ENCODE measurements at places on chromosomes 11 and 22.
A peak's percentile ranks its signal among the peaks of the same experiment; 100 is the strongest.

DNA sequence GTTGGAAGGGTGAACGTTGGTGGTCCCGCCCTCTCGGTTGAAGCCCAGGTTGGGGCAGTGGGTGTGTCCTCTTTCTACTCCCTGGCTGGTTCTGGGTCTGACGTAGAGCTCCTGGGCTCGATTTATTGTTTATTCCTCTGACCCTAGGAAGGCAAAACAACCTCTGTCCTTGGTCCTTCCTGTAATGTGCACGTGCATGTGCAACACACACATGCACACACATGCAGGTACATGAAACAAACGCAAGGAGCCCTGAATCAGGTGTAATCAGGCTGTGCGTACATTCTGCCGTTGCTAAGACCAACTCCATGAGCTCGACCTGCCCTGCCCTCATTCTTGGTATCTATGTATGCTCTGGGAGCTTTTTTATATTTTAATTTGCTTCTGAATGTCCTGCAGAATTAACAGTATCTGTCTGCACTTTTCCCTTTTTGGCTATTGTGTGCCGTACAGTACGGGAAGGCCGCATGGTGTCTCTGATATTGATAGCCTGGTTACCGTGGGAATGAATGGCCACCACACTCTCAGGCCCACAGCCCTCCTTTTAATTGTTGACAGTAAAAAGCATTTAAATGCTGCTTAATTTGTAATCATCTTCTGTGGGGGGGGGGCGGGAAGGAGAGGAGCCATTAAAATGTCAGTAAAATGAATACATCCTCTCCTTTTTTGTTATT is 66.0 kb upstream of the NNMT start:
- no peak for DNase-seq

DNA sequence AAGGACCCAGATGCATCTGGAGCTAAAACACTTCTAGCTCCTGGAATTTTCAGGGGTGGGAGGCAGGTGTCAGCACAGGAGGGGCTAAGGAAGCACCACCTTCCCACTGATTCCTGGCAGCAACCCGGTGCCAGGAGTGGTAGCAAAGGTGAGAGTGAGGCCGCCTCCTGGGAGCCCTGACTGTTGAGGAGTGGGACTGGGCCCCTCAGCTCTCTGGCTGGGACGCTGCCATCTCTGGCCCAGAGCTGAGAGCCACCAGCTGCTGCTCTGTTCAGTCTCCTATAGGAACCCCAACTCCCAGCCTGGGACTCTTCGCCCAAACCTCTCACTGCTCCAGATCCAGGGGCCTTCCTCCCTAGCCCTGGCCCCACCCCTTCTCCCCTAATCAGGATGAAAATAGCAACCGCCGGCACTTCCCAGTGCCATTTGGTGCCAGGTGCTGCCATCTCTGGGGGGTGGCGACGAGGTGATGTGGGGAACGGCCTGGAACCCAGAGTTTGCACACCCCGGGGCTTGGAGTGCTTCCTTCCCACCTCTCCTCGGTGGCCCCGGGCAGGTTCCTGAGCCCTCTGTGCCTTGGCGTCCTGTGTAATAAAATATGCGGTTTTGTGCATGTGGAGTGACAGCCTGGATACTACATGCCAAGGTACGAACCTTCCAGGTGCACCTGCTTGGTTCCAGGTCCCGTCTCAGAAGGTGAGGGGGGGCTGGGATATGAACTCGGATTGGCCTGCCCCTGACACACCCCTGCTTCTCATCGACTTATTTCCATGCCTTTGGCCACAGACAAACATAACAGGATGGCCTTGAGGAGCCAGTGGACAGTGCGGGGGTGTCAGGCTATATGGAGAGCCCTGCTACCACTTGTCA is 35.7 kb upstream of the CELSR1 start:
- no peak for DNase-seq

DNA sequence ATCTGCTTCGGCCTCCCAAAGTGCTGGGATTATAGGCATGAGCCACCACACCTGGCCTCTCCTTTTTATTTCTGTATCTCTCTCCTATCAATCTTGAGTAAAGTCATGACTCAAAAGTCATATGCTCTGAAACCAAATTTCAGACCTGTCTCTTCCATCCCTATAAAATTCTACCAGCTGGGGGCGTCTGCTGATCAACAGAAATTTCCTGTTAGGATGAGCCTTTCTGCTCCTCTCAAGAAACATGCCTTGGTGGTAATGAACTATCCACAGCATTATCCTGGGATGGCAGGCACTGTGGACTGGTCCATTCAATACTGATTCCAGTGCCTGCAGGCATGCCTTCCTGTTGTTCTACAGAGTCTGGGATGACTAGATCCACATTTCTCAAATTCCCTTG is 472.6 kb downstream of the NELL1 start:
- no peak for DNase-seq

GRCh38 chr22:50118557-50119168 is 28.9 kb downstream of the MOV10L1 start:
- DNase-seq: no peak

DNA sequence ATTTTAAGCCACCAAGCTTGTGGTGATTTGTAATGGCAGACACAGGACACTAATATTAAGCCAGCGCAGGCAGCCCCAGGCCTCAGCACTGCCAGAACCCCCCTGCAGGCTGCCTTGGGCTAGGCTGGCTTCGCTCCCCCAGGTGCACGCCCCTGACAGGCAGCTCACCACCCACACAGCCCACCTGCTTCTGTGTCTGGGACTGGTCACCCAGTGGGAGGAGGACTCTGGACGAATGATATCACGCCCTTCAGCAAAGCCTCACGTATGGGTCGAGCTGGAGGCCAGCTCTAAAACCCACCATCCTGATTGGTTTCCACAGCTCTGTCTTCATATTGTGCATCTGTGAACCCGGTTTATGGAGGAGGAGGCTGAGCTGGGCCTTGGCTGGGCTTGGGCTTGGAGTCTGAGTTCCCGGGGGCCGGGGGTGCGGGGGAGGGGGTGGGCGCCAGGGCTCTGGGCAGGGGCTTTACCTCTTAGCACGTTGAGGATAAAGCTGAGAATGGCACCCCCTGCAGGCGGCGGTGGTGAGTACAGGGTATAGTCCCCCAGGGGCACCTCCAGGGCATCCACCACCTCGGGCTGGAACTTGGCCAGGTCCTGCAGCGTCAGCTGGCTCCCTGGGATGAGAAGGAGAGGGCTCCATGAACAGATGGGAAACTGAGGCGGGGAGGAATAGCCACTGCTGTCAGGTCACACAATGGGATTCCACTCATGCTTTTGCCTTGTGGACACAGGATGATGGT is 13.8 kb downstream of the GGT5 start:
- DNase-seq: peak; percentile 64

GRCh38 chr11:75450826-75451821 is 18.1 kb upstream of the KLHL35 start:
- DNase-seq: peak; percentile 27

DNA sequence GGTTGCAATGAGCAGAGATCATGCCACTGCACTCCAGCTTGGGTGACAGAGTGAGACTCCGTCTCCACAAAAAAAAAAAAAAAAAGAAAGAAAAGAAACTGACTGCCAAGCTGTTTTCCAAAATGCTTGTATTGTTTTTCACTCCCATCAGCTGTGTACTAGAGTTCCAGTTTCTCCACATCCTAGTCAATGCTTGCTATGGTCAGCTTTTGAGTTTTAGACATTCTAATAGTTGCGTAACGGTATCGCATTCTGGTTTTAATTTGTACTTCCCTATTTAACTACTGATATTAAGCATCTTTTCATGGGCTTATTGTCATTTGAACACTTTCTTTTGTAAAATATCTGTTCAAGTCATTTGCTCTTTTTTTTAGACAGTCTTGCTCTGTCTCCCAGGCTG is 55.7 kb downstream of the TSPAN18 start:
- DNase-seq: no peak

DNA sequence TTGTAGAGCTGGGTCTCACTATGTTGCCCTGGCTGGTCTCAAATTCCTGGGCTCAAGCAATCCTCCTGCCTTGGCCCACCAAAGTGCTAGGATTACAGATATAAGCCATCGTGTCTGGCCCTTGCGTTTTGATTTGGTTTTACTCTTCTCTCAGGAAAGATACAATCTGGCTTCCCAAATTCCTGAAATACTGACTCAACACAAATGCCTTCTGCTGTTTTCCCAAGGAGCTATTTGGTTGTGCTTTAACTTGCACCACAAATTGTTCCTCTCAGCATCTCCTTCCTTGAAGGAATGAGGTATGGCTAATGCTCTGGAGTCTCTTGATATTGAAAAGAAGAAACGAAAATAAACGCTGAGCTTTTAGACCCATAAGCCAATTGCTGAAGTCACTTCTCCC is 110.0 kb upstream of the PAX6 start:
- no peak for DNase-seq

DNA sequence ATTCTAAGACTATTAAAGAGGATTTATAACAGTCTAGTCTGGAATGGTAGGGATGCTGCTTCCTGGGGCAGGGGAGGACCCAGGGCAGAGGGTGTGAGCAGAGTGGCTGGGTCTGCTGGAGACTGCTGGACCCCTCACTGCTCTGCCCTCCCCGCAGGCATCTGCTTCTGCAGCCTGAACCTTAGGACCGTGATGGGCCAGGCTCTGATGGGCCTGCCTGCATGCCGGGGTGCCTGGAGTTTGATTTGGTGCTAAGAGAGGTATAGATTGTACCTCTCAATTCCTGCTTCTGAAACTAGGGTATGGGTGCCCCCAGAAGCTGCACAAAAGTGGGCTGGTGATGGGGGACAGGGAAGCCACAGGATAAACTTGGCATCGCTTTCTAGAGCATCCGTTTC is 54.9 kb downstream of the CD82 start:
- no peak for DNase-seq

DNA sequence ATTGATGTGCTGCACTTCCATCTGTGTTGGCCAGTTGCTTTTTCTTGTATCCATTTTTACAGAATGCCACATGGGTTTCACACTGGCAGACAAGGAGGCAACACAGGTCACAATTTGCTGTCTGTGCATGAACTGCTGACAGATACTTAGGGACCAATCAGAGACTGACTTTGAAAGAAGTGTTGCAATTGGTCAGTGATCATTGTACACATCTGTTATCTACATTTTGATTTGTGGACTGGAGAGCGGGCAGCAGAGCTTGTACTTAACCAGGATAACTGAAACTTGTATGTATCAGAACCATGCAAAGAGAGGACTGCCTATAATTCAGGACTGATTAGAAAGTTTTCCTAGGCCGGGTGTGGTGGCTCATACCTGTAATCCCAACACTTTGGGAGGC is 21.8 kb downstream of the PRR5 start:
- DNase-seq: no peak

DNA sequence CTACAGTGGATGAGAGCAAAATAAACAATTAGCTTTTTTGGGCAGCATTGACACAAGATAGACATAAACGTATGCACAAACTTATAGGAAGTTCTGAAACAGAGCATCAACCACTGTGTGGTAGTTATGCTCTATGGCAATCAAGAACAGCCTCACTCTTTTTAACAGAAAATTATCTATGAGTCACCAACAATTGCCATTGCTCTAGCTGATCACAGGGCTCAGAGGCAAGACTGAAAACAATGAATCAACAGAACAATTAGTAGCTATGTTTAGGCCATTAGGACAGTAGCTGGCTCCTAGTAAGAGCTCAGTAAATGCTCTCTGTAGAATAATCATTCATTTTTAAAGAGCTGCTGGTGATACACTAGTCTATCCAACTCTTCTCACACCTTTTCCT is 34.9 kb upstream of the PICALM start:
- DNase-seq: no peak

DNA sequence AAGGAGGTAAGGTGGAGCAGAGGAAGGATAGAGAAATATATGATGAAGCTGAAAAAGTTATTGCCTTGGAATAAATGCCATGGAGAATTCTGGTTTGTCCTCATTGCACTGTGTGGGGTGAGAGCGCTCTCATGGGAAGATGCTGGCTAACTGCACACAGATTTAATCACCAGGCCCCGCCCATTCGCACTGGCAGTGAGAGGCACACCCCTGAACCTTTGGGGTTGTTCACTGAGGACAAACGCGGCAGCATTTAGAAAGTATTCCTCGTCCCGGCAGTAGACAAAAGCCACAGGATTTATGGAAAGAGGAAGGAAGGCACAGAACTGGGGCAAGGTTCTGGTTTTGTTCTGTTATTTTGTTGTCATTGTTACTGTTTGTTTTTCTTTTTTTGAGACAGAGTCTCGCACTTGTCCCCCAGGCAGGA is 70.2 kb downstream of the MED15 start:
- no peak for DNase-seq

DNA sequence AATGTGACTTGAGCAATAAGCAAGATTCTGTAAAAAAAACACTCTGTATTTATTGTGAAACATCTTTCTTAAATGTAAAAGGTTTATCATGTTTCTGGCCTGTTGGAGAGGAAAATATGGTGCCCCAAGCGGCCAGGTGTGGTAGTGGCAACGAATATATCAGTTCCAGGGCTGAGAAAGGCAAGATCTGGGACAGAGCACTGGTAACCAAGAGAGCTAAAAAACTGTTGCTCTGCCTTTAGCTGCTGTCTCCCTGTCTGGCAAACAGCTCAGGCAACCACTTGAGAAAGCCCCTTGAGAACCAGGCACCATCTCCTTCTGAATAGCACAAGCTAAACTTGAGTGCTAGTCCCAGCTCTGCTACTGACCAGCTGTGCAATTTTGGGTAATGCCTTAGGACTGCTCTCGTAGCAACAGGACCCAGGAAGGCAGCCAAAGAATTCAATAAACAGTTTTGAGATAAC is 129.9 kb downstream of the KCNC1 start:
- peak; percentile 3 for DNase-seq

DNA sequence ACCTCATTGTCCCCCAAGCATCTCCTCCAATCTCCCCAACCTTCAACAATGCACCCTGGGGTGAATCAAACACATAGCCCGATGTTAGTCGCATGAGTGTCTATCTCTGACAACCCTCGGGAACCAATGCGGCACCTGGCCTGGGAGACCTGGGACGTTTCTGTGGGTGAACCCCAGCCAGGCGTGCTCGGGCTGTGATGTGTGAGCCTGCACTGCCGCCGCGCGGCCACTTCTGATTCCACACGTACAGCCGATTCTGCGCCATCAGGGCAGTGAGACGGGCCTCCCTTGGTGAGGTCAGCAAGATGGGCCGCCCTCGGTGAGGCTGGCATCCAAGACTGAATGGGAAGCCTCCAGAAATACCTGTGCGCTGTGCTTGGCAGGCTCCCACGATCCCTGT is 5.2 kb upstream of the H19 start:
- no peak for DNase-seq

- no peak for DNase-seq
These were observed 509.8 kb upstream of the RAG2 start for GRCh38 chr11:37107831-37108230.

- DNase-seq: peak; percentile 74
These were observed 2.4 kb upstream of the SYT8 start for GRCh38 chr11:1832211-1832919.
